GM20000 (cell line): ENCODE measurements at places on chromosomes 13 and 19.

- no peak for DNase-seq
These were observed 26.2 kb downstream of the ELF1 start for GRCh38 chr13:40992678-40993518.

- no peak for DNase-seq
These were observed 214.2 kb downstream of the DNAJC15 start for GRCh38 chr13:43237616-43238015.

GRCh38 chr19:16661480-16662034 lies 618 bp downstream of the TMEM38A start:
- DNase-seq, result peak; percentile 45

- DNase-seq, result no peak
These were observed 848.5 kb downstream of the PCDH17 start for GRCh38 chr13:58480061-58480460.

DNA sequence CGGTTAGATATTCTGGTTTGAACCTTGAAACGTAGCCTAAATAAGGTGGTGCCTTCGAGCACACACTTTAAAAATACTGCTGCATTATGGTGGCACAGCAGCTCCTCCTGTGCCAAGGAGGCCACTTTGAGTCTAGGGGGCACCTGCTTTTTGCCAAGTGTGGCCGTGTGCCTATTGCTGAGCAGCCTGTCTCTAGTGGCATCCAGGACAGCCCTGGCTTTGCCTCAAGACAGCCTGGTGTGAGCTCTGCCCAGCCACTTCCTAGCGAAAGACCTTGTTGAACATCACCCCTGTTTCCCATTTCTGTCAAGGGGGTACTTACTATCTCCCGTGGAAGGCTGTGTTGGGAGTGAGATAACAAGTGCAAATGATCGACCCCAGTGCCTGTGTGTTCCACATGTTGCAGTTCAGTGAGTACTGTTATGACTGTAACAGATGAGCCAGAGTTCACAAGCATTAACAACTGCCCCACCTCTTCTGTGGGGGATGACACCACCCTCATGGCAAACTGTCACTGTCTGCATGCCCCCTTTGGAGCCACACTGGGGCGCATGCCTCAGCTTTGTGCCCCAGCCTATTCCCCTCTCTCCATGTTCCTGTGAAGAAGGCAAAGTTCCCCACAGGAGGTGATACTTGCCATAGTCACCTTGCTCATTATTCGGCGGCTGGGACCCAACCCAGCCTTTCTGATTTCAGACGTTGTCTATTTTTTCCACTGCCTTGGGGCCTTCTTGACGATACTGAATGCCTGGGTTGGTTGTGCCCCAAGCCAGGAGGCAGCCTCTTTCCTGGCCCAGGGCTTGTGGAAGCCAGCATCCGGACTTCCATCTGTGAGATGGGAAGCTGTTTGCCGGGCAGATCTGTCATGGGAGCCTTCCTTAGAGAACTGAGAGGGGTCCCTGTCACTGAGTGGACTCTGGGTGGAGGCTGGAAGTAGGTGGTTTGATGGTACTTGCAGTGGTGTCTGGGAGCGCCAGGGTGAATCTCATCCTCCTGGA lies 5.4 kb downstream of the GATAD2A start:
- DNase-seq, result peak; percentile 46

DNA sequence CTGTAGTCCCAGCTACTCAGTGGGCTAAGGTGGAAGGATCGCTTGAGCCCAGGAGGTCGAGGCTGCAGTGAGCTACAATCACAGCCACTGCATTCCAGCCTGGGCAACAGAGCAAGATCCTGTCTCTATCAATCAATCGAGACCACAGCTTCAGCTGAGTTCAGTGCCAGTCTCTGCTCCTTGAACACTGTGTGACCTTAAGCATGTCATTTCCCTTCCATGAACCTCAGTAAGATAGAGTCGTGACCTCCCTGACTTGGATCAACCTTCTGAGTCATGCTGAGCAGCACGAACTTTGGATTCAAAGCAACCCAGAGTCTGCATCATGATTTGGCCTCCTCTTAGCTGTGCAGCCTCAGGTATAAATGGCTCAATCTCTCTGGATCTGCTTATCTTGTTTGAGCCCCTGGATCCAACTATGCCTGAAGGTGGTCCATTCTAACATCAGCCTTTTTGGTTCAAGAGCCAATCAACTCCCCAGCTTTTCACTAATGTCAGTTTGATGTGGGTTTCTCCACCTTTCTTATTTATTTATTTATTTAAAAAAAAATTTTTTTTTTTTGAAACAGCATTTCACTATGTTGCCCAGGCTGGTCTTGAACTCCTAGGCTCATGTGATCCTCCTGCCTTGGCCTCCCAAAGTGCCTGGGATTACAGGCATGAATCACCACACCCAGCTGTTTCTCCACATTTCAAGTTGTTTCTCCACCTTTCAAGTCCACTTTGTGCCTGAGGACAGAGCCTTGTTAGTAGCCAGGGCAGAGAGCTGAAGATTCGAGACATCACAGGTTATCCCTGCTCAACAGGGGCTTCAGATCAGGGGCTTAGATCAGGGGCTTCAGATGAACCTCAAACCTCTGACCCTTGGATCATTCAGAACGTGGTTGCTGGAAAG lies 26.4 kb downstream of the PTPRS start:
- no peak for DNase-seq

DNA sequence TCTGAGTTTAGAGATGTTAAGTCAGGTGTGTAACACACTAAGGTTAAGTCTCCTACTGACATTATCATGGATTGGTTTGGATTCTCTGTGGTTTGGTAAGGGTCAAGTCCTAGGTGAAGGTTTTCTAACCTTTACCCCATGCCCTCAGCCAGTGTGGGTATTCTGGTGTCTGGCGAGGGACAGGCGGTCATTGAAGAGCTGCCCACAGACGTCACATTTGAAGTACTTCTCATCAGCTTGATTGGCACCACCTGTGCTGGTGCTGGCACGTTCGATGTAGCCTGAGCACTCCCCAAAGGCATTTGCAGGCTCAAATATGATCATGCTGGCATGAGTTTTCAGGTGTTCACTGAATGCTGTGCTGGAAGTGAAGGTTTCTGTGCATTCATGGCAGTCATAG lies 27.0 kb downstream of the PEG3 start:
- no peak for DNase-seq
